ENCODE measurements at places on chromosomes 4 and X. TPM values are rescaled to one million over a fixed set of nuclear protein-coding genes. Genes with fewer than 3 reads are reported as not detected.

Gene SGMS2
- total RNA-seq, result 94.0 TPM

Gene KLKB1
- total RNA-seq, result not detected

Gene TLR2
- total RNA-seq, result 9.9 TPM

Gene PTPN13
- 48.6 TPM for total RNA-seq

Gene CC2D2A
- total RNA-seq, result 19.1 TPM

Gene NEIL3
- 3.8 TPM for total RNA-seq

Gene OPRPN
- not detected for total RNA-seq
